ENCODE measurements at places on chromosomes 13 and 19.

- DNase-seq: no peak
These were observed 216 bp downstream of the SH2D3A start for GRCh38 chr19:6767081-6767356.

DNA sequence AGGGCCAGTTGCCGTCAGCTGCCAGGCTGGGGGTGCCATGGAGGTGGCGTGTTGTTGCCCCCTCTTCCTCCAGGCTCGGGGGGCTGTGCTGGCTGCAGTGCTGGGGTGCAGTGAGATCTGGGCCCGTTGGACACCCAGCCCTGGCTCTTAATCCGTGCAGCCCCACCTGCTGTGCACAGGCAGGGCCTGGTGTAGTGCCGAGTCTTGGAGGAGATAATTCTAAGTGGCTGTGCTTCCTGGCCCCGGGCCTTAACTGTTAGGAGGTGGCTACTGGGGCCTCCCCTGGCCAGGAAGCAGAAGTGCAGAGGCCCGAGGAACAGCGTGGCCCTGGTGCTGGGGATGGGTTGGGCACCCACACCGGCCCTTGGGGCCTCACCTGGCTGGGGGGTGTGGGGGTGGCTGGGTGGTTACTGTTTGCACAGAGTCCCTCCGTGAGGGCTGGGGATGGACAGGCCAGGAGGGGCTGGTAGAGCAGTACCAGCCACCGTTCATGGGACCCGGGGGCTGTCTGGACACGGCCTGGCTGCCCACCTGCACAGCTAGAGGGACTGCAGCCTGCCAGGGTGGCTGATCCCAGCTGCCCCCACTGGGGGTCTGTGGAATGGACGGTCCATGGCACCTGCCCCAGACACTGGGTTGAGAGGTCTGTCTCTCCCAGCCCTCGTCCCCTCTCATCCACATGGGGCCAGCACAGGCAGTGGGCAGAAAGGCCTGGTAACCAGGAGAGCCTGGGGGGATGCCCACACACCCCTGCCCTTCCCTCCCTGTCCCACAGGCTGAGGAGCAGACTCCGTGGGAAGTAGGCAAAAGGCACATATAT, 3.3 kb downstream of the GPX4 start:
- DNase-seq: no peak

GRCh38 chr13:41788552-41788951, 172.4 kb downstream of the VWA8 start:
- DNase-seq: no peak

DNA sequence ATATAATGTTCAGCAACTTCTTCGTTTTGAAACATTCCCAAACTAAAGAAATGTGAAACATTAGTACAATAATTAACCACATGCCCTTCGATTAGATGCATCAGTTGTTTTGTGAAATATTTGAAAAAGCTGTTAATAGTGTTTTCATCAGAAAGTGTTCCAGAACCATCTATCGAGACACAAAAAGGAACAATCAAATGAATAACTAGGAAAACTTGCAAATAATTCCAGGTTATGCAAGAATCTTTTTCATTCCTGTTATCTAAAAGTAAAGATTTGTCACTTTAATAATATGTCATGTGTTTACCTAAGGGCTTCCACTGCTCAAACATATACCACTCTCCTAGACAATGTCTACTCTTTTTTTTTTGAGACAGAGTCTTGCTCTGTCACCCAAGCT, 904.2 kb upstream of the MIR17HG start:
- no peak for DNase-seq

- DNase-seq: no peak
These were observed 102.7 kb downstream of the SIPA1L3 start for GRCh38 chr19:38009650-38010242.

DNA sequence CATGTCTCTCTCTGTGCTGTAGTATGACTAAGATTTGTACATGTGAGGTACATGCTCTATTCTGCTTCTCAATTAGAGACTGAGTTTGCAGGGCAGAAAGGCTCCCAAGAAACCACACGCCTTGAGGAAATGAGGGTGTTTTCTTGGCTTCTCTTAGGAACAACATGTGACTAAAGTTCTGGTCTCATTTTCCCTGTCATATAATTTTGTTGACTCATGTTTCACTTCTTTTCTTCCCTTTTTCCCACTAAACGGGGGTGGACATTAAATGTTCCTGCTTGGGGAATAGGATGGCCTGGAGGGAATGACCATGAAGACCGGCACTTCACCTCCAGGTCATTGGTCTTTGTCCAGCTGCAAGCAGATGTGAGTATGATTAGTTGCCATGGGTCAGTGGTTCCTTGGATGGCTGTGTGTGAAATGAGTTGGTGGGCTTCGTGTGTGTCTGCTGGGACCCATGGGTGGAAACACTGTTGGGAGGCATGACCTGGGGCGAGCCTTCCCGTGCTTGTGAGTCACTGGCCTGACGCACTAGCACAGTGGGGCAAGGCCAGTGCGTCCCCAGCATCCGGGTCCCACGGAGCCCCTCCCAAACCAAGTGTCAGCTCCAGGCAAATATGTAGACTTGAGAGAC, 56.6 kb downstream of the COL4A1 start:
- DNase-seq: peak; percentile 89

GRCh38 chr19:29798774-29799497, 12.9 kb upstream of the CCNE1 start:
- DNase-seq: no peak

DNA sequence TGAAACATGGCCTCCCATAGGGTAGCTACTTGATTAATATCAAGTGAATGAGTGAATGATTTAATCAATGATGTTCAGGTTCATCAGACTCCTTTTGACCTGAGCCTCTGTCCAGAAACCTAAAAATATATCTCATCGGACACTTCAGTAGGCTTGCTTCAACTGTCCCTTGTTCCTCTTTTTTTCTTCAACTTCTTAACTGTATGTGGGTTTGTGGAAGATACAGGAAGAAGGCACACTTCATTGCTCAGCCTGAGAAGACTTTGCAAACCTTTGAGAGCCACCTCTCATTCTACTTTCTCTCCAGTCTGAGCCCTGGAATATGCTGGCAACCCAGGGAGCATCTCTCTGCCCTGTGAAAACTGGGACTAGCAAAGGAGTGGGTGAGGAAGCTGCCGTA, 557.0 kb downstream of the FGF9 start:
- no peak for DNase-seq

DNA sequence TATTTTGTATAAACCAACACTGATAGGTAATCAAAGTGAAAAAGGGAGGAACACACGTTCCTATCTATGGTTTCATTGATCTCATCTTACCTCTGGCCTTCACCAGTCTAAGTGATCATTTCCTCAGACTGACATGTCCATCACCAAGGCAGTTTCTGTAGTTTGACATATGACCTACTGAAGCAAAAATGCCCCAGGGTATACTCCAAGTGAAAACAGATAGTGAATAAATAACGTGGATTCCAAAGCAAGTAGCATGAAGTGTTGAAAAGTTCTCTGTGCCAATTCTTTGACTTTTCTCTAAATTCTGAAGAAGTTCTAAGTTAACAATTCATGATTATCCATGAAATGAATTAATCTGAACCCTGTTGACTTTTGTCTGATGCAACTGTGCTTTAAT, 334.2 kb upstream of the SGCG start:
- no peak for DNase-seq

GRCh38 chr19:21908066-21908465, 72.1 kb upstream of the ZNF43 start:
- DNase-seq: no peak

DNA sequence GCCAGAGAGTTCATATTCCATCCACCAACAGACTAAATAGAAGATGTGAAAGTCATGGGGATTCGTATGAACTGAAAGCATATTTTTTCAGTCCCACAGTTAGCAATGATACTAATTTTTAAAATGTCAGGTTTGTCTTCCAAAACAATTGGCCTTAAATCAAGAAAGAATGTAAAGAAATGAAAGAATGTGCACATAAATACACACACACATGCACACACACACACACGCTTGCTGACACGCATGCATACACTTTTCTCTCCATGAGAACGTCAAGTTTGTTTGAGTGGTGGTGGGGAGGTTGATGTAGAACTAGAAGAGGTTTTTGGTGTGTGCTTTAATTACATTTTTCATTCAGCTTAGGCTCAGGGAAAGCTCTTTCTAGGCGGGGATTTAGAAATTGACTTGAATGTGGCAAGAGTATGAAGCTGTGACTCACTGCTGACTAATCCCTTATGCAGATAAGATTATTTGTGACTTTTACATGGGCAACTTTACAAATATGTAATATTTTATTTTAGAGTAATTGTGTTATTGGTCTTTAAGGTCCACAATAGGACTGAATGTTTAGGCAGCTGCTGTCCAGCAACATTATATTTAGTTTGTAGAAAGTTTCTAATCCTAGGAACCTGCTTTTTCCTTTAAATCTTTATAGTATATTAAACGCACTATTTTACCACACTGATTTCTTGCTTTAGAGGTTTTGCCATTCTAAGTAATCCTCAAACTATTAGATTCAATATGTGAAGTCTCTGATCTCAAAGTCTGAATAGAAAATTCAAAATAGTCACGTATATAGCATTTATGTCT, 18.8 kb downstream of the FLT1 start:
- no peak for DNase-seq

DNA sequence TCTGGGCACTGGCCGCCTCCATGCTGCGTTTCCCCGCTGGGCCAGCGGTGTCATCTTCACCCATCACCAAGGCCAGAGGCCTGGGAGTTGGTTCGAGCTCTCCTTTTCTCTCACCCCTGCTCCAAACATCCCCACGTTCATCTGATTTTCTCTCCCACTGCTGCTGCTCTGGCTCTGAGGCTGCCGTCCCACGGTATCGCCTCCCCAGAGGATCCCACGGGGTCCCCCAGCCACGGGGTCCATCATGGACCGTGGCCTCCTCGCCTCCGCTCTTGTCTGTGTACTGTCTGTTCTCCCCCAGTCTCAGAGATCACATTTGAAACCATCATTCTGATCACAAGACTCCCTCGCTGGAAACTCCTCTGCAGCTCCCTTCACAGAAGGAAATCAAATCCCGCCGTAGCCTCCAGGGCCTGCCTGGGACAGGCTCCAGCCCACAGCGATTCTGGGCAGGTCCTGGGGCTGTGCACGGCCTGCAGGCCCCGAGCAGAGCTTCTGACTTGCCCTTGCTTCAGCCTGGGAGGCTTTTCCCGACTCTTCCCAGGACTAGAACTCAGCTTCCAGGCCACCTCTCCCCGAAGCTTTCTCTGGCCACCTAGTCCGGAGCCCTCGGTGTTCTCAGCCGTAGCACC, 64.2 kb downstream of the SOX1 start:
- no peak for DNase-seq

DNA sequence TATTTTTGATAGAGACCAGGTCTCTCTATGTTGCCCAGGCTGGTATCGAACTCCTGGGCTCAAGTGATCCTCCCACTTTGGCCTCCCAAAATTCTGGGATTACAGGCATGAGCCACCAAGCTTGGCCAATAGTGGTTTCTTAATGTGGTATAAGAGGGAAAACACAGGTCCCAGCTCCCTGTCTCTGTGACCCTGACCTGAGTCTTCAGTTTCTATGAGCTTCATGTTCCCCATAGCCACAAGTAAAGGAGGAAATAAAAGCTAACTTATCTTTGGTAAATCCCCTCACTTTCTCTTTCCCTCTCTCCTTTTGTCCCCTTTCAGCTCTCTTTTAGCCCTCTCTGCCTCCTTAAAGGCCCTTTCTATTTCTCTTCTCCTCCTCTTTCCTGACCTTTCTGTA, 50.3 kb downstream of the ABCC4 start:
- no peak for DNase-seq

DNA sequence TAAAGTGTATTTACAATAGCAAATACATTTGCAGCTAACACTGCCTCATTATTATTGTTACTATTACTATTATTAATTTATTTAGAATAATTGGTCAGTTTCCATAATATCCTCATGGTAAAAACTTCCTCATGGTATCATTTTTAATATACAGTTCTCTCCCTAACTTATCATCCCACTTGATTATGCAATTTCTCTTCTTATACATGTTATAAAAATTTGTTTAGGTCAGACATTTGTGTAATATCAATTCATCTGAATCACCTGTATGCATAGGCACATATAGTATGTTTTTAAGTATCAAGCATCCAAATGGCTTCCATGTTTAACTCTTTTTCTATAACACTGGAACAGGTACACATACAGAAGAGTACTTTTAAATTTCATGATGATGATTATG, 210.8 kb upstream of the STARD13 start:
- DNase-seq: no peak

DNA sequence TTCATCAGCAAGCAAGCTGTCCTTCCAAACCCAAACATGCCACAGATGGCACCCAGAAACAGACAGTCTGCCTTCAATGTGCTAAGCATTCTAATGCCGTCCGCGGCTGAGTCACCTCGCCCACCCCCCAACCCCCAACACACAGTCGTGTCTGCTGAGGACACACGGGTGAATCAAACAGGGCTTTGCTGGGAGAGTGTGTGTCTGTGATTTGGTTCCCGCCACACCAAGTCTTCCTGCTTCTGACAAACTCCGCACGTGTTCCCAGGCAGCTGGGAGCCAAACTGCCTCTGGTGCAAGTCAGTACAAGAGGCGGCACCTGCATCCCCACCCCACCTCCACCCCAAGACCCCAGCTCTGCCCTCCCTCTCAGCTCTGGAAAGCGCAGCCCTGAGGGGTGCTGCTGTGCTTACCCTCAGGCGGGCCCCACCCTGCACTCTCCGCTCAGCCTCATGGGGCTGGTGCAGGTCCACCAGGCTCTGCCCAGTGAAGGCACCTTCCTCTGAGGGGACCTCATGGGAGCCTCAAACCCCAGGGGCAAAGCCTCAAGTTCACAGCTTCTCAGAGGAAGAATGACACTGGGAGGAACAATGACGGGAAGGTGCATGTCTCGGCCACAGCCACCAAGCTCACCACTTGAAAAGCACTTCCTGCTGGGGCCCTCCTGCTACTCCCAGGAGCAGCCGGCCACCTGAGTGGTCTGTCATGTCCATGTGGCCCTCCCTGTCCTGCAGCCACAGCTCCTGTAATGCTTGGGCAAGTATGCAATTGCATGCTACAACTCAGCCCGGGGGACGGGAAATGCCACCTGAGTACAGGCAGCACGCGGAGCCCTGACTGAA, 15.0 kb upstream of the SLC35E1 start:
- no peak for DNase-seq

DNA sequence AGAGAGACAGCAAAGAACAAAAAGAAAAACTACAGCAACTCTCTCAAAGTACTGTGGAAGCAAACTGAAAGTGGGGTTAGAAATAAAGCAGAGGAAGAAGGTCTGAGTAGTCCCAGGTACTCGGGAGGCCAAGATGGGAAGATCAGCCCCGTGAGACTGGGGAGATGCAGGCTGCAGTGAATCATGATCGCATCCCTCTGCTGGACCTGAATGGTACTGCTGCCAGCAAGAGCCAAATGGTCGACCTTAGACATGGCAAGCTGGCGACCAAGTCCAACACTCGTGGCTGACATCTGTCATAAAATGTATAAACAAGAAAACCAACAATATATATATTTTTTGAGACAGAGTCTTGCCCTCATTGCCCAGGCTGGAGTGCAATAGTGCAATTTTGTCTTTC, 33.7 kb upstream of the ZNF724 start:
- DNase-seq: peak; percentile 2
